Sigmoid colon (tissue), 7 donors: ENCODE measurements at places on chromosomes 6 and 20. TPM values are rescaled to one million over a fixed set of nuclear protein-coding genes. Genes with fewer than 3 reads are reported as not detected.

GRCh38 chr6:113674075-113674474 is 183.1 kb upstream of the MARCKS start:
- H3K27me3 ChIP-seq = no peaks in the 10 kb centered on the region
- H3K27ac ChIP-seq = no peak overlapping the region
- DNase-seq = no peak
- no peak overlapping the region for H3K4me3 ChIP-seq
- no peaks in the 10 kb centered on the region for H3K36me3 ChIP-seq
- H3K4me1 ChIP-seq = peaks cover 22% of the 10 kb centered on the region

- H3K27ac ChIP-seq = peak within 1 kb of the TSS; percentile 88
- H3K36me3 ChIP-seq = no peaks in the 10 kb centered on the region
- H3K27me3 ChIP-seq = no peaks in the 10 kb centered on the region
- H3K4me3 ChIP-seq = peak within 1 kb of the TSS; percentile 47
- DNase-seq = peak; percentile 87
- no peaks in the 10 kb centered on the region for H3K4me1 ChIP-seq
Observed at GRCh38 chr6:75493400-75494064, at the start of gene FILIP1. FILIP1 (minus strand) TSS chr6:75493800; CDS start chr6:75414972, 78,828 bp downstream.

DNA sequence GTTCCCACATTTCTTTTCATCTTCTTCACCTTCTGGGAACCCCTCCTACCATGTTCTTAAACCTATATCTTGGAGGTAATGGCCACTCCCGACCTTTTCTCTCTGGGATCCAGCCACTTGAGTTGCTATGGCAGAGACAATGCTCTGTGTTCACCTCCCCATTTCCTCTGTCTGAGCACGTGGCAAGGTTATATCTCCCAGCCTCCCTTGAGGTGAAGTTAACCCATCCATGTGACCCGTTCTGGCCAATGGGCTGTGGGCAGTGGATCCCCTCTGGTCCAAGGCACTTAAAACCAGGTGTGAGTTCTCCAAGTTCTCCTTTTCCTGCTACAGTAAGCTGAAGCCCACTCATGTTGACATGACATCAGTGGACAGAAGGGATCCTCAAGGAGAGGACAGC is 261.4 kb downstream of the LRFN2 start:
- H3K27ac ChIP-seq = no peak overlapping the region
- no peaks in the 10 kb centered on the region for H3K27me3 ChIP-seq
- no peaks in the 10 kb centered on the region for H3K36me3 ChIP-seq
- no peak for DNase-seq

The SMOC2 gene
- 4.2 TPM for polyA plus RNA-seq

The MAFB gene
- 11.4 TPM for polyA plus RNA-seq

The ACTR5 gene
- polyA plus RNA-seq = 5.6 TPM

- H3K36me3 ChIP-seq = no peaks in the 10 kb centered on the region
- H3K27ac ChIP-seq = no peak overlapping the region
- DNase-seq = no peak
- H3K4me3 ChIP-seq = no peak overlapping the region
Observed at GRCh38 chr20:44894959-44895358, 9.5 kb downstream of the YWHAB start.

DNA sequence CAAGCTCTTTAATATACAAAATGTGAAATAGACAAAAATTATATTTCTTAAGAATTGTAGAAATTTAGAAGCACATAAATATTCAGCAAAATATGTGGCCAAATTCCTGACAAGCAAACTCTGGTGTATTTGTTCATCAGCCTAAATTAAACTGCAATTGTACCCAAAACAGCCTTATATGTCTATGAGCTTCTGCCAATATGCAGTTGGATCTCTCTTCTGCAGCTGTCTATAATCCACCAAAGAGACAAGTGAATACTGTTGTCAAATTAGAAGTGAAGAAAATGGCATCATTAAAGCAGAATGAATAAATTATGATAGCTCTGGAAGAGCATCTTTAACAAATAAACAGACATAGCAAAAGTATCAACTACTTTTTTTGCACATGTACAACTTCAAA is 755.7 kb downstream of the GRIK2 start:
- no peak for DNase-seq
- no peak overlapping the region for H3K27ac ChIP-seq
- no peak overlapping the region for H3K4me3 ChIP-seq

The CLIC5 gene
- polyA plus RNA-seq = 77.0 TPM

DNA sequence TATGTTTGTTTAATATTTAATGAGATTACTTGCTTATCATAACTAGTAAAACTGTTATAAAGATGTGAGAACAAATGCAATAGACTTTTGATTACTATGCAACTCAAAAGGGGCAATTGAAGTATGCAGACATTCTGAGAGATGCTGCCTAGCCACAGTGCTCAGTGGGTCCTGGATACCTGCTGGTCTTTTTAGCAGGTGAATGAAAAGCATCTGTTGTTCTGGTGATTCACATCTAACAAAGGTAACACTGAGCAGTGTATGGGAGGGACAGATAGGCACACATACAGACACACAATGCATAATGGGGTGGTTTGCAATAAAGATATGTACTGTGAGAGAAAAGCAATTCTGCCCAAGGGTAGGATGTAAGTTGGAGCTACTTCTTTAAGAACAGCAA is 46.9 kb downstream of the OGFRL1 start:
- no peak overlapping the region for H3K27ac ChIP-seq
- no peaks in the 10 kb centered on the region for H3K4me1 ChIP-seq
- H3K27me3 ChIP-seq = no peaks in the 10 kb centered on the region
- H3K4me3 ChIP-seq = no peak overlapping the region
- H3K36me3 ChIP-seq = no peaks in the 10 kb centered on the region
- DNase-seq = no peak

The VGLL2 gene
- polyA plus RNA-seq = not detected

GRCh38 chr6:21159465-21159864 is 434.1 kb upstream of the SOX4 start:
- DNase-seq = no peak
- no peak overlapping the region for H3K4me3 ChIP-seq
- H3K36me3 ChIP-seq = no peaks in the 10 kb centered on the region
- H3K4me1 ChIP-seq = no peaks in the 10 kb centered on the region
- H3K27me3 ChIP-seq = no peaks in the 10 kb centered on the region
- no peak overlapping the region for H3K27ac ChIP-seq

DNA sequence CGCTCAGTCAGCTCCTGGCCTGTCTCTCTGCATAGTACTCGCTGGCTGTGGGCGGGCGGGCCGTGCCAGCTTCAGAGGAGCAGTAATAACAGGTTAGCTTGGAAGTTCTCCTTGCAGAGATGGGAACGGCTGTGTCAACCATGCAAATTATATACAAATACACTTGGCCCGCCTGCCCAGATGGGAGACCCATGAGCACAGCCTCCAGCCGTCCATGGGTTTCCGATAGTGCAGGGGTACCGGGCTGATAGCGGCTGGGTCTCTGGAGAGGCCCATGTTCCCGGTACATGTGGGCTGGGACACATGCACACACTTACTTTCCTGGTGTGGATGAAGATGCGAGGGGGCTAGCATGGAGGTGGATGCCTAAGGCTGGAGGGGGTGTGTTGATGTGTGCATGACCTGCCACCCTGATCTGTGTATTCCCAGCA is 12.8 kb upstream of the ZNF831 start:
- no peak overlapping the region for H3K4me3 ChIP-seq
- H3K27me3 ChIP-seq = no peaks in the 10 kb centered on the region
- H3K36me3 ChIP-seq = no peaks in the 10 kb centered on the region
- DNase-seq = no peak
- no peak overlapping the region for H3K27ac ChIP-seq

DNA sequence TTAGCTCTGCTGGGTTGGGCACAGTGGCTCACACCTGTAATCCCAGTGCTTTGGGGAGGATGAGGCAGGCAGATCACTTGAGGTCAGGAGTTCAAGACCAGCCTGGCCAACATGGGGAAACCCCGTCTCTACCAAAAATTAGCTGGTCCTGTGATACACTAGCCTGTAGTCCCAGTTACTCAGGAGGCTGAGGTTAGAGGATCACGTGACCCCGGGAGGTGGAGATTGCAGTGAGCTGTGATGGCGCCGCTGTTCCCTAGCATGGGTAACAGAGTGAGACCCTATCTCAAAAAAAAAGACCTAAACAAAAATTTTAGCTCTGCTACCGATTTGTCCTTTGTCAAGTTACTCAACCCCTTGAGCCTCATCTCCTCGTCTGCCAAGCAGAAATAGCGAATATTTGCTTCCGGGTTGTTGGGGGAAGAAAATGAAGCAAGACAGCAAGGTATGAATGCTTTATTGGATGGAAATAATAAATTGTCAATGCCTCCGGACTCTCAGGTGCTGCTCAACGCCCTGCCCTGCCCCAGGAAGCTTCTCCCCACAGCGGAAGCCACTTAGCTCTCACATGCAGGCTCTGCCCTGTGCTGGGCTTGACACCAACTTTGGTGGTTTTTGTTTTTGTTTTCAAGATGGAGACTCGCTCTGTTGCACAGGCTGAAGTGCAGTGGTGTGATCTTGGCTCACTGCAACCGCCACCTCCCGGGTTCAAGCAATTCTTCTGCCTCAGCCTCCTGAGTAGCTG is 24.9 kb upstream of the ITCH start:
- no peak overlapping the region for H3K4me3 ChIP-seq
- no peaks in the 10 kb centered on the region for H3K27me3 ChIP-seq
- no peak overlapping the region for H3K27ac ChIP-seq
- no peaks in the 10 kb centered on the region for H3K36me3 ChIP-seq
- no peak for DNase-seq
- H3K4me1 ChIP-seq = no peaks in the 10 kb centered on the region

The ZSCAN26 gene
- polyA plus RNA-seq = 6.0 TPM

- no peaks in the 10 kb centered on the region for H3K36me3 ChIP-seq
- no peak for DNase-seq
- H3K27me3 ChIP-seq = no peaks in the 10 kb centered on the region
- H3K4me3 ChIP-seq = no peak overlapping the region
- no peak overlapping the region for H3K27ac ChIP-seq
- H3K4me1 ChIP-seq = no peaks in the 10 kb centered on the region
Observed at GRCh38 chr6:72788188-72788587, 166.3 kb downstream of the KCNQ5 start.

The SLC22A16 gene
- polyA plus RNA-seq = 0.20 TPM

DNA sequence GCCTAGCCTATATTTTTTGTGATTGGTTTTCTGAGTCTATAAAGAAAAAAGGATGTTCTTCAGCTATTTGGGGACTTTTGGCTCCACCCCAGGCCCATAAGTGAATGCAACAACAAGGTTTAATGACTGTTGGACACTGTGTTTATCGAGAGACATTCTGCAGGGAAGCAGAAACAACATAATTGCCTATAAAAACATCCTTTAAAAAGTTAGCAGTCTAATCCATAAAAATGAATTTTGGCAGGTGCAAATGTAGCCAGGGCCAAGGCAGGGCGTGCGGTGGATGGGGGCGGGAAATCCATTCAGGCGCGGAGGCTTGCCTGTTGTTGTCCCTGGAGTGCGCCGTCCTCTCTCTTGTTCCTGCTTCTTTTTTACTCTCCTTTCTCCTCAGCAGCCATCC is 99.3 kb downstream of the PAX1 start:
- no peaks in the 10 kb centered on the region for H3K4me1 ChIP-seq
- no peak overlapping the region for H3K4me3 ChIP-seq
- H3K36me3 ChIP-seq = no peaks in the 10 kb centered on the region
- peak; percentile 74 for DNase-seq

The PTPRK gene
- 6.0 TPM for polyA plus RNA-seq
